ENCODE measurements at places on chromosomes 1 and 21.

GRCh38 chr1:25782608-25783201, 17.3 kb upstream of the SELENON start:
- no peak for DNase-seq

GRCh38 chr1:211135342-211135950, 1.5 kb upstream of the KCNH1 start:
- DNase-seq = peak; percentile 58

- no peak for DNase-seq
Measured at GRCh38 chr1:14014929-14015328, 314.9 kb downstream of the PRDM2 start.

GRCh38 chr21:44713846-44714245, 2.5 kb upstream of the TSPEAR start:
- no peak for DNase-seq

Data from fibroblast of skin of right quadriceps (primary cell).